ENCODE measurements at places on chromosomes 6 and 20.

GRCh38 chr6:160081398-160081797, 40.2 kb upstream of the SLC22A1 start:
- DNase-seq, result no peak

GRCh38 chr20:19375801-19376200, 163.4 kb downstream of the SLC24A3 start:
- DNase-seq, result no peak

GRCh38 chr6:110537208-110538123, 61.1 kb upstream of the SLC22A16 start:
- no peak for DNase-seq

DNA sequence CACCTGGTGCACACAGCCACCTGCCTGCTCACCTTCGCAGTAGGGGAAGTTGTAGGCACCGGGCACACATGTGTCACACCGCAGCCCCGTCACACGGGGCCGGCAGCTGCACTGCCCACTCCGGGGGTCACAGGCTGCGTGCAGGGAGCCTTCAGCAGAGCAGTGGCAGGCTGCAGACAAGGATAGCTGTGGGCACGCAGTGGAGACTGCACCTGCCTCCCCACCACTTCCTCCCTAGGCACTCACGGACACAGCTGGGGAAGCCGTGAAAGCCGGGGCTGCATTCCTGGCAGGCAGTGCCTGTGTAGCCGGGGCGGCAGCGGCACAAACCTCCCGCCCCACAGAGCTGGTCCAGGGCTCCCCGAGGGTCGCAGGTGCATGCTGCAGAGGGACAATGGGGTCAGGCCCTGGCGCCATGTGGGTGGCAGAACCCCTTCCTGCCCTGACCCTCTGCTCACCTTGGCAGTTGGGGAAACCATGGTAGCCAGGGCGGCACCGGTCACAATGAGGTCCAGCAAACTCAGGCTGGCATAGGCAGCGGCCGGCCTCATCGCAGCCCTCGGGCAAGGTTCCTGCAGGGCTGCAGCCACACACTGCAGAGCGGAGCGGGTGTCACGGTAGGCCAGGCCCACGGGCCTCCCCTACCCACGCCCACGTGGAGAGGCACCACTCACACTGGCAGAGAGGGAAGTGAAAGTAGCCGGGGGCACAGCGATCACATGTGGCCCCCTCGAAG, 29.4 kb downstream of the LAMA5 start:
- no peak for DNase-seq

DNA sequence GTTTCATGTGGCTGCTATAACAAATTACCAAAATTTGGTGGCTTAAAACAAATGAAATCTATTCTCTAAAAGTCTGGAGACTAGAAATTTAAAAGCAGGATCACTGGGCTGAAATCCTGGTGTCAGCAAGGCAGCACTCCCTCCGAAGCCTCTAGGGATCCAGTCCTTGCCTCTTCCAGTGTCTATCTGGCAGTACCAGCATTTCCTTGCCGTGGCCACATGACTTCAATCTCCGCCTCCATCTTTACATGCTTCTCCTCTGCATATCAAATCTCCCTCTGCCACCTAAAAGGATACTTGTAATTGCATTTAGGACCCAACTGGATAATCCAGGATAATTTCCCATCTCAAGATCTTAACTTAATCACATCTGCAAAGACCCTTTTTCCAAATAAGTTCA, 30.2 kb downstream of the ARHGAP18 start:
- DNase-seq, result no peak

DNA sequence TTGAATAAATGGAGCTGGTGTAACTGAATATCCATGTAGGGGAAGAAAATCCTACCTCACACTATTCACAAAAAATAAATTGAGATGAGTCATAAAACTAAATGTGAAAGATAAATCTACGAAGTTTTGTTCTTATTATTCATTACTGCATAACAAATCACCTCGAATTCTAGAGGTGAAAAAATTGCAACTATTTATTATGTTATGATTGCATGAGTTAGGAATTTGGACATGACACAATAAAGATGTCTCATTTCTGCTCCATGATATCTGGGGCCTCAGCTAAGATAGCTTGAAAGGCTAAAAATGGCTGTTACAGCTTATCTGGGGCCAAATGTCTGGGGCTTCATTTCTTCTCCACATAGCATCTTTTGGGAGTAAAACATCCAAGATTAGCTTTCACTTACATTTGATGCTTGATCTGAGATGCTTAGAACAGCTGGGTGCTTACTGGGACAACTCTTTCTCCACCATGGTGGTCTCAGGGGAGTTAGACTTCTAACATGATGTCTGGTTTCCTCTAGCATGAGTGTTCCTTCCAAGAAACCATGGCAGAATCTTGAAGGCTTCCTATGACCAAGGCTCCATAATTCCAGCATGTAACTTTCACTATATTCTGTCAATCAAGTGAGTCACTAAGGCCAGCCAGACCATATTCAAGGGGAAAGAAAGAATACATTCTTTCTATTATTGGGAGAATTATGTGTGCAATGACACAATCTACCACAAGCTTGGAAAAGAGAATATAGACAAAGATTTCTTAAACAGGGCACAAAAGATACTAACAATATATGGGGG, 30.1 kb downstream of the OR2B6 start:
- no peak for DNase-seq

- DNase-seq, result no peak
Observed at GRCh38 chr6:37678078-37678846, 19.4 kb downstream of the MDGA1 start.

GRCh38 chr6:128757961-128758360, 125.0 kb upstream of the LAMA2 start:
- no peak for DNase-seq

DNA sequence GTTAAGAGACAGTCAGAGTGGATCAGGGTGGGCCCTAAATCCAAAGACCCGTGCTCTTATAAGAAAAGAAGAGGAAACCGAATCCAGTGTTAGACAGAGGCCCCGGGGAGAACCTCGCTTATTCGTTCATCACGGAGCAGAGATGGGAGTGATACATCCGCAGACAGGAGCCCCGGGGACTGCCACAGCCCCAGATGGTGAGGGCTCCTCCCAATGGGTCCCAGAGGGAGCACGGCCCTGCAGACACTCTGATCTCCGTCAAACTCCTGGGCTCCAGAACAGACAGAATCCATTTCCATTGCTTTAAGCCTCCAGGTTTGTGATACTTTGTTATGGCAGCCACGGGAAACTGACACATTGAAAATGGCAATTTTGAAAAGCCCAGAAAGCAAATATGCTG, 47.0 kb downstream of the CDH4 start:
- DNase-seq, result no peak

DNA sequence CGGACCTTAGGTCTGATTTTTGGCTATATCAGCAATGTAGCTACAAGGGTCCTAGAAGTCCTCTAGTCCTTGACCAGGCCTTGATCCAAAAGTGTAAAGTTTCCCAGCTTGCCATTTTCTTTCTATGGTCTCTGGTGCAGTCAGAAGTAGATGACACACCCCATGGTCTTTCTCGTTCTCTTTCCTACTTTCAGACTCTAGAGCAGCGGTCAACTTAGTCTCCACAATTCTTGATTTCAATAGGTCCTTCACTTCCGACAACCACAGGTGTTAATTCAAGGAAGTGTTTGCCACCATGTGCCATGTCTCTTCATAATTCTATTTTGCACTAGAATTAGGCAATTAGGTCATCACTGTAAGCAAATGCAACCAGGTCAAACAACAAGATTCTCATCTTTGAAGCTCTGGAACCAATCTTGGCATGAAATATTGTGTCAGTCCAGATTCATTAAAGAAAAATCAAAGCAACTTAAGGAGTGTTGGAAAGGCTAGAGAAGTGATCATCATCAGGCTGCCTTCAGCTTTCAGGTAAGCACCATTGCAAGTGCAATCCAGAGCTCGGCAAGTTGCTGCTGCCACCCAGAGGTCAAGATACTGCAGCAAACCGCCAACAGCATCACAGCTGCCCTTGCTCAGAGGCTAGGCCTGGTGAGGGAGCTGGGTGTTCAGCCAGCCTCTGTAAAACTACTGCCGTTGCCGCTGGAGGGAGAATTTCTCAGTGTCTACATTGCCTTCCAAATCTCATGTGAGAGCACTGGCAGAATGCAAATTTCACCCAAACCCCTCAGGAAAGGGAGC, 5.6 kb upstream of the SYNE1 start:
- DNase-seq, result no peak

GRCh38 chr6:15761045-15761502, 98.2 kb upstream of the DTNBP1 start:
- no peak for DNase-seq

- DNase-seq, result no peak
Observed at GRCh38 chr6:119273272-119274196, 76.0 kb downstream of the MAN1A1 start.

DNA sequence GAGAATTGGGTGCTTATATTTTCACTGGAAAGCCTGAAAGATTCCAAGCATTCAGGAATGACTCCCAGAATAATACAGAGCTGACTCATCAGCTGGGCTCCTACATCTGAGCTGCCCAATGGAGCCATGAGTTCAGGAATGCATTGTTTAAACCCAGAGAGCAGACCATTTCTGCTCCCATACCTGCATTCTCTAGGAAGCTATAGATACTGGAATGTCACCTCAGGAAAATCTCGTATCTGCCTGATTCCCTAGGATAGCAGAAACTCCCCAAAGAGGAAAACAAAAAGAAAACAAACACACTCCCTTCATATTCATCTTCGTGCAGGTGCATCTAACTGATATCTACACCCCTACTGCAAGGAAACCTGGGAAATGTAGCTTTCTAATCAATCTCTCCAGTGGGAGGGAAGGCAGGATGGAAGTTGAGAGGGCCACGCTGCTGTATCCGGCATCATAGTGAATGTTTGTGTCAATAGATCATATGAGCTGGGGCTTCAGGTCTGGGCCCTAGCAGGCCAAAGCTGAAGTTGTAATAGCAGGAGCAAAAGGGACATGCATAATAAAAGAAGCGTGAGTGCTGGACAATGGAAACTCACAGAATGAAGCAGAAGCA, 8.2 kb upstream of the SLC2A12 start:
- no peak for DNase-seq

- no peak for DNase-seq
Observed at GRCh38 chr6:75604294-75604693, 2.6 kb downstream of the SENP6 start.

DNA sequence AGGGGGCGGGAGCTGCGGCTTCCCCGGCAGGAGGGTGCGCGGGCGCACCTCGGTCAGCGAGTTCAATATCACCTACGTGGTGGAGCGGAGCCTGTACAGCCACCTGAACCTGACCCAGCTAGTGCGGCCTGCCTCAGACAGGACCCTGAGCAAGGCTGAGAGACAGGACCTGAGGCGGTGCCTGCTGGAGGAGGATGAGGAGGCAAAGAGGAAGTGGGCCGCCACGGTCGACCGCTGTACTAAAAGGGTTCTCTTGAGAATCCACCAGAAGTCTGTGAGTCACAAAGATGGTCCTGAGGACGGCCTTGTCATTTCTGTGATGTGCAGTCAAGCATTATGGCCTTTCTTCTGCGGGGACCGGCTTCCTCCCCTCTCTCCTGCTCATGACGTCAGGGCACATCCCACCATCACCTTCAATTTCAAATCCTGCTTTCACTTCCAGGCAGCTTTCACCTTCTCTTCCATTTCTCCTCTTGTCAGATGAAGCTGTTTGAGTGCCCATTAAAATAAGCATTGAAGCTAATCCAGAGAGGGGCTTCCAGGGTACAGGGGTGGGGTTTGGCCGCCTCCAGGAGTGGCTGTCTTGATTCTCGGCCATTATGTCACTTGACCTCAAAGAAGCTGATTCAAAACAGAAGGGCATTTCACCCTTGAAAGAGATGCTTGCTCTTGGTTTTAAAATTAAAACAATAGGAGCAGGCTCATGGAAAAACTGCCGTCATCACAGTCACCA, 177.6 kb downstream of the SASH1 start:
- DNase-seq, result no peak

DNA sequence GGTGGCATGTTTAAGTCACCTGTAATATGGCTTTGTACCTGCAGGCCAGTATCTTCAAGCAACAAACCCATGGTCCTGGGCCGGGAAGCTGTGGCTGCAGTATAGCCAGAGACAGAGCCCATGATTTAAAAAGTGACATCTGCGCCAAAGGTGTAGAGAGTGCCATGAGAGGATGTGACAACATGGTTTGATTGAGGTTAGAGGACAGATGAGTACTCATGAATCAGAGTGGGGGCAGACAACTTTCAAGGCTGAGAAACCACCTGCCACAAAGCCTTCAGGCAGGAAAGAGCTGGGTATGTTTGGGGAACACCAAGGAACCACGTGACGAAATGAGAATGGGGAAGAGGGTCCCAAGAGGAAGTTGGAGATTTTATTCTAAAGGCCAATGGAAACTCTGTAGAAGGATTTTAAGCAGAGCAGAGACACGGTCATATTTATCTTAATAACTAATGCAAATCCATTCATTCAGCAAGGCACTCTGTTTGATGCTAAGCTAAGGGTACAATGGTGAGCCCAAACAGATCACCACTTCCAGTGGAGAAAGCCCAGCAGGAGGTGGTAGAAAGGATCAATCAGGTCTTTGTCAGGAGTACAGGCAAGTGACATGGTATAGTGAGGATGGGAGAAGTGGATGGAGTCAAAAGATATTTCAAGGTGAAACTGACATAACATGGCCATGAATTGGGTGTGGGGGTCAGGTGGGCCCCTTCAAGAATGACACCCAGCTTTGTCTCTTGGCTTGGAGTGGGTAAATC, 3.4 kb upstream of the MICAL1 start:
- no peak for DNase-seq

DNA sequence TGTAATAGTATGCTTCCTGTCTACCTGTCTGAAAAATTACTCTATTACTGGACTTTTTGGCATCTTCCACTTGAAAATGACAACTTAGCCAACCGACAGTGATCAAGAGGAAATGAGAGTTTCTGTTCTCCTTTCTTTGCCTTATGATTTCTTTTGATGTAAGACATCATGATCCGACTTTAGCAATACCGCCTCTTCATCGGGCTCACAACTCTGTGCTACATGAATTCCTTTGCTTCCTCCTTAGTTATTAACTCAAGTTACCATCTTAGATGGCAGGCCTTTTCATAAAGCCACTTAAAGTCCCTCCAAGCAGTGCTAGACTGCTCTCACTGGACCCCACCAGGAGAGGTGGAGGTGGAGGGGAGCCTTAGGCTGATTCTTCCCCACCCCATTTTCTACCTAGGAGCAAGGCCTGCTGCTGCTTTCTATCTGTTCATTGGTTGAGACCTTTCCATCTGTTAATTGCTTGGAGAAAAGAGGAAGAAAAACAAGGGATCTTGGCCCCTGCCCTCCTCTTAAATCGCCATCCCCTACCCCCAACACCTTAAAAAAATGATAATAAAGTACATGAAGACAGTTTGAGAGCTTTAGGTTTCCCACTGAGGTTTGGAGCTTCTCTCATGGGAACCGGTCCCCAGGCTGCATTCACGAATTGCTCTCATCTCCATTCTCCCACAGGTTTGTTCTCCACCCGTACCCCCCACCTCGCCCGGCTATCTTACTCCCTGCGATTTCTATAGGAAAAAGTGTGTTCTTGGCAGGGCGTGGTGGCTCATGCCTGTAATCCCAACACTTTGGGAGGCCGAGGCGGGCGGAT, 21.6 kb upstream of the MCM3 start:
- DNase-seq, result no peak

DNA sequence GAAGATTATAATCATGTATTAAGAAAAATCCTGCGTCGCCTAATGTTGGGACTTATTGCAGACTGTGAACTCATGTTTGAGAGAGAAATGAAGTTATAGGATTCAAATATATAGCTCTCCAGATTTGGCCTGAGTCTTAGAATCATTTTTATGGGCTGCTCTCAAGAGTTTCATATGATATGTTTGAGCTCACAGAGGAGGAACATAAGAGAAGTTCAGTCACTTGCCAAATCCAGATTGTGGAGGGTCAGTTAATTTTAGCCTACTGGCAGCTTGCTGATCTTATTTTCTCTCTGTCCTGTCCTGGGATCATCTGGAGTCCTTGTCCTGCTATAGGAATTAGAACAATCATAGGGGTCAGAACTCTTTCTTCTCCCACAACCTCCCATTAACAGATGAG, 186.1 kb upstream of the SUPT3H start:
- no peak for DNase-seq

Data from chondrocyte (in vitro differentiated cells).